Panc1 (cell line): ENCODE measurements at places on chromosomes 5 and 9.

- no peak for DNase-seq
Observed at GRCh38 chr5:14726066-14726838, 61.7 kb downstream of the OTULIN start.

DNA sequence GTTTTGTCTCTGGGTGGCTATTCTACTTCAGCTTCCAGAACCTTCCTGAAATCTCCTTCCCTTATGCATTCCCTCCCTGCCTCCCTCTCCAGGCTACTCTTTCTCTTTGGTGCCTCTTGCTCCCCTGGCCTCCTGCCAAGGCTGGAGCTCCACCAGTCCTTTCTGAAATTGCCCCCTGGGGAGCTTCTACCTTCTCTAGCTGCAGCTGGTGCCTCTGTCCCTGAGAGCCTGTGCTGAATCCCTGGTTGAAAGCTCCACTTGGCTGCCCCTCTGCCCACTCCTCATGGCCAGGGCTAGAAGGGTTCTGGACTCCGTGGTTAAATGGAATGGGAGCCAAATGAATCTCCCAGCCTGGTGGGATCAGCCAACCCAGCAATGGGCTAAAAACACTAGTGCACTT lies 80.1 kb downstream of the COL15A1 start:
- no peak for DNase-seq

DNA sequence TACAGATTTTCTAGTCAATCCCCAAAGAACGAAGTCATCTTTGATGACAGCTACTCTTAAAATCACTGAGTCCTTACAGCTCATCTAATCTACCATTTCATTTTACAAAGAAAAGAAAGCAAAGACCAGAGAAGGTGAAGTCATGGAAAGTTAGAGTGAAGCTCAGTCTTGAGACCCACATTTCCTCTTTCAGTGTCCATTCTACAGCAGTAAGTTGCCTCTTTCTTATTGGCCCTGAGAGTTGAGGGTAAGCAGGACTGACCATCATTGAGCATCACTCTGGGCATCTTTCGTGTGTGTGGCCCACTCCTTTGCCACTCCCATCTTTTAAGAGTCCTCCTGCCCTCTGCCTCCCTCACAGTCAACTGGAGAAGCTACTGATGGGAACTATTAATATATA lies 251.8 kb upstream of the NR4A3 start:
- DNase-seq = no peak

DNA sequence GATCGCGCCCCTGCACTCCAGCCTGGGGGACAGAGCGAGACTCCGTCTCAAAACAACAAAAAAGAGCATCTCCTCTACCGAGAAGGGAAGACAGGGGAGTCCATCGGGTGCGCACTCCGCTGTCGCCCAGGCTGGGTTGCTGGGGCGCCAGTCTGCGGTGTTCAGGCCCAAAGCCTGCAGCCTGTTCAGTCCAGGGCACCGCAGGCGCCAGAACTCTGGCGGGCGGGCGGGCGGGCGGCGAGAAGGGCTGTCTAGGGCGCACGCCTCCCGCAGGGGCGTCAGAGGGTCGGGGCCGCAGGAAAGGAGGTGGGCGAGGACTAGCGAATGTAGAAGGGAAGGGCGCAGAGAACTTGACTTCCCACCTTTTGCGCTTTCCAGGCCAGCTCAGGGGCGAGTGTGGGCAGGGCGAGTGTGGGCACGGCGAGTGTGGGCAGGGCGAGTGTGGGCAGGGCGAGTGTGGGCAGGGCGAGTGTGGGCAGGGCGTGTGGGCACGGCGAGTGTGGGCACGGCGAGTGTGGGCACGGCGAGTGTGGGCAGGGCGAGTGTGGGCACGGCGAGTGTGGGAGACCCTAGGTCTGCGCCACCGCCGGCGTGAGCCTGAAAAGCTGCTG lies 10.5 kb downstream of the PROP1 start:
- DNase-seq = no peak

- no peak for DNase-seq
Observed at GRCh38 chr5:54148858-54149257, 161.5 kb downstream of the ARL15 start.

GRCh38 chr9:130379649-130379970 lies 65.2 kb upstream of the ASS1 start:
- DNase-seq = no peak

GRCh38 chr5:1140171-1140817 lies 28.4 kb upstream of the SLC12A7 start:
- peak; percentile 51 for DNase-seq

GRCh38 chr5:58024151-58024550 lies 435.7 kb downstream of the PLK2 start:
- no peak for DNase-seq

DNA sequence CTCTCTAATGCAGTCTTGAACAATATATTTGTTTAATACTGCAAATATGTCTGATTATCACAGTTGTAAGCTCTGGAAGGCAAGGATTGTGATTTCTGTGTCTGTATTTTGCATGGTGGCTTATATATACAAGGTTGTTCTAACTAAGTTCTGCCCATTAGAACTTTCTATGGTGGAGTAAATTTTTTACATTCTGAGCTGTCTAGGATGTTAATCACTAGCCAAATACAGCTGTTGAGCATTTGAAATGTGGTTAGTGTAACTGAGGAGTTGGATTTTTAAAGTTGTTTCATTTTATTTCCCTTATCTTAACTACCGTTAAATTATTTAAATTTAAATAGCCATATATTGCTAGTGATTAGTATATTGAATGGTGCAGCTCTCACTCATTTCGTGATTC lies 64.3 kb upstream of the DMRTA1 start:
- DNase-seq = no peak
